ENCODE measurements at places on chromosomes 5 and 9.

DNA sequence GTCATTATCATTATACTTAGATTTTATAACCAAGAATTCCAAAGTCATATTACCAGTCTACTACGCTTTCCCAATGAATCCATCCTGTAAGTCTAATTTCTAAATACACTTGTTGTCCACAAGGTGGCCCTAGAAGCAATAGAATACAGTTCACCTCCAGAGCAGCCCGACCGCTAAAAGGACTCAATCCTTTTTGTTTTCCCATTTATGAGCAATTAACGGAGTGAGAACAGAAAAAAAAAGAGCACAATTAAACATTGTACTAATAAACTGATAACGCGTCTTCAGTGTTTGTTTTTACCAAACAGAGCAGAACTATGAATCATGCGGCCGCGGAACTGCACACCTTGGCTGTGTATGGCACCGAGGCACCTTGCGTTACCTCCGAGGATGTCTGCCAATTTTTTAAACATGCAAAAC lies 160.7 kb upstream of the DAPK1 start:
- DNase-seq: no peak

GRCh38 chr9:116181853-116182610 lies 28.4 kb downstream of the PAPPA start:
- DNase-seq: no peak

GRCh38 chr9:35681341-35682002 lies 7.7 kb downstream of the CA9 start:
- DNase-seq: no peak

GRCh38 chr9:125894566-125894965 lies 147.4 kb downstream of the PBX3 start:
- no peak for DNase-seq

DNA sequence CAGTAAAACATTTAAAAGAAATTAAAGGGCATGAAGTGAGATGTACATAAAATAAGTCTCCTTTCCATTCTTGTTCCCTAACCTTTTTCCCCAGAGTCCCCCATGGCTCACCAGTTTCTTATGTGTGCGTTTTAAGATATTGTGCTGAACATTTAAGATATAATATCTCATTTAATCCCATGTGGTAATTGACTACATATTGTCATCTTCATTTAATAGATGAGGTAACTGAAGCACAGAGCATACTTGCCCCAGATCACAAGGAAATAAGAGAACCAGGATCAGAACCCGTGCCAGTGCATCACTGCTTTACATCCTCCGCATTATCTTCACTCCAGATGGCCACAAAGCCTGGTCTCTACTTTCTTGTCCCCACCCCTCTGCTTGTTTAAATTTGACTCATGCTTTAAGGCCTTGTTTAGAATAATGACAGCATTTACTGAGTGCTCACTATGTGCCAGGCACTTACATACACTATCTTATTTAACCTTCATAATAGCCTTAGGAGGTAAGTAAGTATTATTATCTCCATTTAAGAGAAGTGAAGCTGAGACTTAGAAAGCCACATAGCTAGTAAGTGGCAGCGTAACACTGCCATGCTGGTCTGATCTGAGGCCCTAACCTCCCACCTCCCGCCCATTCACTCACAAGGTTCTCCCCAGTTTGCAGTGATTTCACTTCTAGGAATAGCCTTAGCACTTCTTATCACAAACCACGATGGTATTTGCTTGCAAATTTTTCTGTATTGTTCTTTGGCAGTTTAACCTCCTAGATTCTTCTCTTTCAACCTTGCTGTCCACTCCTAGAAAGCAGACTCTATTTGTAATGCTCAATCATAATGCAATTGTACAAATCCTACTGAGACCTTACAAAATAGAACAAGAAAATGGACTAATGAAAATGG lies 78.4 kb upstream of the IL6ST start:
- no peak for DNase-seq

GRCh38 chr5:109136906-109137305 lies 272.9 kb downstream of the PJA2 start:
- DNase-seq: no peak

DNA sequence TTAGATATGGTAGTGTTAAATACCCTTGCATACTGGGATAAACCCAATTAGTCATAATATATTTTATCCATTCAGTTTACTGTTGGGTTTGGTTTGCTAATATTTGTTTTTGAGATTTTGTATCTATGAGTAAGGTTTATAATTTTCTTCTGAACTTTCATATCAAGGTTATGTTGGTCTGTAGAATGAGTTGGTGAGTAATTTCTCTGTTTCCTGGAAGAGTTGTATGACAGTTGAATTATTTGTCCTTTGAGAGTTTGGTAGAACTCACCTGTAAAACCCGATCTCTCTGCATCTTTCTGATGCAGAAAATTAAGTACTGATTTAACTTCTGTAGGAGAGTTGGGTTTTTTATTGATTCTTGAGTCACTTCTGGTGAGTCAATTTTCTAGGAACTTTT lies 20.4 kb downstream of the DDX4 start:
- DNase-seq: no peak

GRCh38 chr5:118726891-118727290 lies 261.5 kb downstream of the DTWD2 start:
- no peak for DNase-seq

- no peak for DNase-seq
Measured at GRCh38 chr5:148858106-148858505, 31.7 kb downstream of the ADRB2 start.

DNA sequence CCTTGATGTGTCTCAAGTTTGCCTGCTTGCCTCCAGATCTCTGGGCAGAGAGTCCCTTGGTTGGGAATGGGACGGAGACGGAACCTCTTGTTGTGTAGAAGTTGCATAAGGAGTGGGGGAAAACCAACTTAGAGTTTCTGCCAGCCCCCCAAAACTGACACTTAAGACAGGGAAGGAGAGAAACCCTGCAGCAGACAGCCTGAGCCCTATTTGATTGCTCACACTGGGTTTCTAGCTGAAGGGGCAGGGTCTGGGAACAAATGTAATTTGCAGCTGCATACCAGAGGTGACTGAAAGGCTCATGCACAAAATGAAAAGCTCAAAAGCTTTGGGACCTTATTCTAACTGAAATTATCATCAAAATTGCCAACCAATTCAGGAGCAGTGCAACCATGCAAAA lies 254.5 kb downstream of the RASEF start:
- DNase-seq: peak; percentile 50

DNA sequence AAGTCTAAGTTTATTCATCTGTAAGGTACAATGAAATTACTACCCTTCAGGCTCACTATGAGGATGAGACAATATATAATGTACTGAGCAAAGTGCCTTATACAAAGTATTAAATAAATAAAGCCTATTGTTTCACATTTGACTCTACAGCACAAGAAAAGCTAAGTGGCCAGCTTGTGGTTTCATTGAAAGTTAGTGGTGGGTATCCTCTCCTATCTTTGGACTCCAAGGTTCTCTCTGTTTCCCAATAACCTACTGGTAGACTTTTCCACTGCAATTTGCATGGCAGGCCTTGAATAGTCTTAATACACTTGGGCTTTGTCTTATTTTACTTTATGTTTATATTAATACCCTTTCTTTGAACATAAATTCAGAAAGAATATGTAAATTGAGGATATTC lies 262.7 kb downstream of the DEPDC1B start:
- no peak for DNase-seq

- DNase-seq: no peak
Measured at GRCh38 chr5:144325532-144325931, 154.9 kb downstream of the KCTD16 start.

DNA sequence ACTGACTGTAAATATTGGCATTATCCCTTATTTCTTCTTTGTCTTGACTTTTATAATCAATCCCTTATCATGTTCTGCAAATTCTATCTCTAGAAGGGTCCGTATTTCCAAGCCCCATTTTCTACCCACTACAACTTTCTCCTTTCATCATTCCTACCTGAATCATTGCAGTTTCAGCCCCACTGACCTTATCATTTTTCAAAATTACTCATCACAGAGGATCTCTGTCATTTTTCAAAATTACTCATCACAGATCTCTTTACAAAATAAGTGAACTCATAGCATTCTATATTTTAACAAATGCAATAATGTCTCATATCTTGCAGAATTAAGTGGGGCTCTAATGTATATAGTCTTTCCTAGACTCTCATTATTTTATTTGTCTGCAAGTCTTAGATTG lies 256.9 kb upstream of the COX7C start:
- no peak for DNase-seq

DNA sequence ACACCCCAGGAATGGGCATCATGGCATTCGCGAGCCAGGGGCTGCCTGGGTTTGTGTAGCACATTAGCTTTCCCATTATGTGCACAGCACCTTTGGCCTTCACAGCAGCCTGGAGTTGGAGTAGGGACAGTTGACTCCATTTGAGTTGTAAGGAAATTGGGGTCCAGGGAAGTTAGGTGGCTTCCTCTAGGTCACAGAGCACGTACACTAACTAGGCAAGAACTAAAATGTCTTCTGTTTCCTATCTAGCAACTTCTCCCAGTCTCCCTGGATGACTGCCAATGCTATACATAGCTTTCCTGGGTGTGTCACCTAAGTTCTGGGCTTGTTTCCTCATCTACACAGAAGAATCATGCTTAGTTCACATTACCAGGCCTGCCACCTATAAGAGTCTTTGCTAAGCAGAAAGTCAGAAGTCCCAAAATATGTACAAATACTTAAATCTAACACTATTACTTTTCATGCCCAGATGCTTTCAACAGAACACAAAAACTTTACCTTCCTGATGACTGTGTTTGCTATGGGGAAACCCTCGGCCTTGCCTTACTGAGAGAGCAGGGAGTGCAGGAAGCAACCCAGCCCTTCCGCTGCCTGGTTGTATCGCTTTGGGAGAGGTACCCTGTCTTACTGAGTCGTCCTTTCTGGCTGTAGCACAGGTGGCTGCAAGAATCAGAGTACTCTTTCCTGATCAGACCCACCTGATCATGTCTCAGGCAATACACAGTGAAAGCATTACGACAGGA lies 12.0 kb downstream of the MACROH2A1 start:
- no peak for DNase-seq

GRCh38 chr9:123072407-123072995 lies 39.0 kb downstream of the GPR21 start:
- DNase-seq: peak; percentile 68

GRCh38 chr5:92002721-92003274 lies 619.7 kb upstream of the ARRDC3 start:
- DNase-seq: no peak

DNA sequence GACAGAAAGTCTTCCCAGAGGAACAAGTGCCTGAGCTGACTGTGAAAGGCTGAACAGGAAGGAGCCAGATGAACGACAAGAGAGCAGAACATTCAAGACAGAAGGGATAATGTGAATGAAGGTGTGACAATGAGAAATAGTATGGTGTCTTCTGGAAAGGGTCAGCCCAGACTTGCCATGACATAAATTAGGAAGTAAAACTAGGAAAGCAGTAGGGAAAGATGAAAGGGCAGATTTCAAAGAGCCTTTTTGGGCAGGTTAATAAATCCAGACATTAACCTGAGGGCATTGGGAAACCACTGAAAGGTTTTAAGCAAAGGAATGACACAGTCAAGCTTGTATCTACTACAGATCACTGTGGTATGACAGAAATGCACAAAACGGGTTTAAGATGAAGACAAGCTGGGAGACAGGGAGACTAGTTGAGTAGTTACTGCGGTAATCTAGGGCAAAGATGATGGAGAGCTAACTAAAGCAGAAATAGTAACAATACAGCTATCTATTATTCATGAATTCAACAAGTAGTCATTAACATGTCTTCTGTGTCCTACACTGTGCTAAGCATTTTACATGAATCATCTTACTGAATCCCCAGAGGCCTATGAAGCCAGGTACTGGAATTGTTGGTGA lies 580.9 kb upstream of the WWC1 start:
- DNase-seq: no peak

DNA sequence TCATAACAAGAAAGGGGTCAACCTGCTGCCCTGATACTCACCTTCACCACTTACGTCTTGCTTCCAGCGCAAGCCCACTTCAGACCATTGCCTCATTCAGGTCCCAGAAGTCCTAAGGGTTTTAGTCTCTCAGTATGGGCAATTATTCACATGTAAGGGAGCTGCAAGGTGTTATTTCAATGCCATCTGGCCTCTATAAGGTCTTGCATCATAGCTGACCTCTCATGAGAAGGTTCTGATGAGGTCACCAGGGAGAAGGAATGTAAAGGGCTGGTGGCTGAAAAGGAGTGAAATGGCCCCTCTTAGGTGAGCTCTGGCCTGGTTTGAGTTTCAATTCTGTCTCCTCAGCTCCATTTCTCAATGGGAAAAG lies 1.5 kb upstream of the MARCHF3 start:
- DNase-seq: no peak

DNA sequence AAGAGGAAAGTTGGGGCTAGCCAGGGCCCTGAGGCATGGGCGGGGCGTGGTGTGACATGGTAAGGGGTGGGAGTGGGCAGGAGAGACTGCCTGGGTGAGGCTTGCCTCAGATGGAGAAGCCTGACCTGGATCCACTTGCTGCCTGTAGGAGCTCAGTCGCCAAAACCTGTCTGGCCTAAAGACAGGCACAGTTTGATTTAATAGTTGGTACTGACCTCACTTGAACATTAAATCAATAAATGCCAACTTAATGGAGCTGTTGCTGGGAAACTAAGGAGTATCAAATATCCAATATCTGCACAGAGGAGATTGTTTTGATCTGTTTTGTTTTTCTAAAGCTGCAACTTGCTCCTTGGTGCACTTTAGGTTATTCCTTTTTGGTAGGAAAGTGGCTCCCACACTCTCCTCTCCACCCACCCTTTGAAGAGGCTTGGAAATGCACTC lies 86.4 kb downstream of the RCL1 start:
- no peak for DNase-seq

DNA sequence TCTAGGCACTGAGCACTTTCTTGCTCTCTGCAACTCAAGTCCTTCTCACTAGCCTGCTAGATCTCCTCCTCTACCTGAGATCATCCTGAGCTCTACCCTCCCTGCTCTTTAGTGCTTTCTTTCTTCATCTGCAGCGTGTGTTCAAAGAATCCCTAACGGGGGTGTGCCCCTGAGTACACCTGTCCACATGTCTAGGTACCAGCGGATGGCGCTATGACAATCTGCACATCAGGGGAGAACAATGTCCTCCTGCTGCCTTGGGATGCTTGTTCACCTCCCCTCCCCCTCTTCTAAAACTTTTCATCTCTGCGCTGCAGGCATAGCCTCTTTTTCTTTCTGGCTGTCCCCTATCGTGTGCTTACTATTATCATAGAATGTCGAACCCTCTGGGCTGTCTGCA lies 42.7 kb downstream of the PTPN3 start:
- no peak for DNase-seq

DNA sequence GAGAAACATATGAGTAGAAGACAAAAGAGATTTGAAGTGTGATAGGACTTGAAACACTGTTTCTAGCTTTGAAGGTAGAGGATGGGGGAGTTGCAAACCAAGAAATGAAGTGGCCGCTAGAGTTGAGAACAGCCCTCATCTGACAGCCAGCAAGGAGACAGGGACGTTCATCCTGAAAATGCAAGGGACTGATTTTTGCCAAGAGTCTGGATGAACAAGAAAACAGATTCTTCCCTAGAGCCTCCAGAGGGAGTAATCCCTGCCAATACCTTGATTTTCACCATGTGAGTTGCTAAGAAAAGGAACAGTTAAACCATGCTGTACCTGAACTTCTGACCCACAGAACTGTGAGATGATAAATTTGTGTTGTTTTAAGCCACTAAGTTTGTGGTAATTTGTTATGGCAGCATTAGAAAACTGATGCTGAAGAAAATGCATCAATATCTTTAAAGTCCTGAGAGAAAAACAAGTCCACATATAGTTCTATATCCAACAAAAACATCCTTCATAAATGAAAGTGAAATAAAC lies 154.0 kb upstream of the ADAMTSL1 start:
- no peak for DNase-seq

GRCh38 chr5:149442563-149443182 lies 63.6 kb upstream of the IL17B start:
- DNase-seq: peak; percentile 98

Measured in endodermal cell (in vitro differentiated cells).